T follicular helper cell (primary cell): ENCODE measurements at places on chromosomes 5 and 9.

GRCh38 chr5:144335561-144335960, 164.9 kb downstream of the KCTD16 start:
- DNase-seq, result no peak

GRCh38 chr9:82363198-82363597, 374.6 kb downstream of the SPATA31D1 start:
- DNase-seq, result no peak

GRCh38 chr9:13684656-13685055, 405.2 kb upstream of the MPDZ start:
- no peak for DNase-seq

- no peak for DNase-seq
Observed at GRCh38 chr9:135827866-135828580, 79.3 kb downstream of the CAMSAP1 start.

- no peak for DNase-seq
Observed at GRCh38 chr5:96220610-96221390, 212.2 kb downstream of the PCSK1 start.
